ENCODE measurements at places on chromosomes 4 and X.
A peak's percentile ranks its signal among the peaks of the same experiment; 100 is the strongest.

DNA sequence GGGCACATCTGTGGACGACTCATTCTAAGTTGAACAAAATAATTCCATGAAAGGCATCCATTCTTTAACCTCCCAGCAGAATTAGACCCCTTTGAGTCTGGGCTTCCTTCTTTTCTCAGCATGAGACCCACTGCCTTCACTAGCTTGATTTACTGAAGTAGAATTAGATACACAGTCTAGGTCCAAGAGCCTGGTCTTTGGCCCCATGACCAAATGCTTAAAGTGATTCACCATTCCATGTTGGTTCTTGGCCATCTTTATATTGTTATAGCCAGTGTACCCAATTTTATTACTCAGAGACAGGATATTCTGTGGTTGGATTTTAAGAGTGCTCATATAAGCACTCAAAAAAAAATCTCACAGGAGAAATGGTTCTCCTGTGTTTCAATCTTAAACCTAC is 155.3 kb upstream of the GPC4 start:
- DNase-seq: no peak

GRCh38 chrX:44992775-44993174 is 119.8 kb downstream of the KDM6A start:
- DNase-seq: no peak

DNA sequence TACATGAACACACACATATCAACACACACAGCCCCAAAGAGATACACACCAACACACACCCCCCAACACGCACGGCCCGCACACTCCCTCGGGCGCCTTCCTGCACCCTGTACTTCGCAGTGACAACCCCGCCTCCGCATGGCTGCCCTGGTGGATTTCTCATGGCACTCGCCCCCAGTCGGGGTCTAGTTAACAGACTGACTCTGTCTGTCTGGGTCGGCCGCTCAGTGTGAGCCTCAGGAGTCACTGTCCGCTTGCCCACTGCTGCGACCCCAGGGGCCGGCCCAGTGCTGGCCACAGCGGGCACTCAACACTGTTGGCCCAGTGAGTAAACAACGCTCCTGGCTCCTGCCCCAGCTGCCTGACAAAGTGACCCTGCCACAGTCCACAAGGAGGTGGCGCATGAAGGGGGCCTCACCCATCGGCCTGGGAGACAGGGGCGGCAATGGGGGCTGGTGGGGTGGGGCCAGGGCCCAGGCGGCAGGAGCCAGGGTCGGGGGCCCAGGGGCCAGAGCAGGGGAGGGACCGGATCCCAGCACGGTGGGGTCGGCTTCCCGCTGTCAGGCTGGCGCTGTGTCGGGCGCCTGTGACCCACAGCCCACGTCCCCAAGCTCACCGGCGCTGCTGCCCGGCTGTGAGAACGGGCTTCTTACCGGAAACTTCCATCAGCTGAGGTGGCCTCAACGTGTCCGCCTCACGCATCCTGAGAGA is 40.2 kb upstream of the MAN2B2 start:
- DNase-seq: no peak

GRCh38 chr4:8010618-8011017 is 71.0 kb upstream of the AFAP1 start:
- no peak for DNase-seq

GRCh38 chr4:37765741-37766140 is 60.7 kb upstream of the PGM2 start:
- no peak for DNase-seq

DNA sequence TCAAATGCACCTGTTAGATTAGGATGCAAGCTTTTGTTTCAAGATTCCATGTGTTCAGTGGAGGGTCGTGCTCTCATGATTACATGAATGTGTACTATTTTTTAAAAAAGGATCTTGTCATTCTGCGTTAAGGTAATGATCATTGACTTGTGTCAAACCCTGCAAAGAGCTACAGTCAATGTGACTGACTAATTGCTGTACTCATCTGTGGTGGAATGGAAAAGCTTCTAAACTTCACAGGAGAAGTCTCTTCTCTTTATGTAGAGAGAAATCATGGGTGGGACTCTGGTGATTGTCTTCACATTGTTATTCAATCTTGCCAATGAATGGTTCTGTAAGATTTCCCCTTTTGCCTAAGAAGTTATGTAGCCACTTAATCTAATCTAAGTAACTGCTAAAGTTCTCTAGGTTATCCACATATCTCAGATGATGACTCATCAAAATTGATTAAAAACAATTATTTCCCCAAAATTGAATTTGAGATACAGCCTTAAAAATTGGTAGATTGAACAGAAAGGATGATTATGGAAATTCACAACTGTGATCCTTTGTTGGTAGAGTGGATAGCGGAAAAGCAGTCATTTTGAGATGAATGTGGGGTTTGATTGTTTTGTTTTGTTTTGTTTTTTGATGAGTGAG is 6.7 kb downstream of the MAGEE1 start:
- no peak for DNase-seq

DNA sequence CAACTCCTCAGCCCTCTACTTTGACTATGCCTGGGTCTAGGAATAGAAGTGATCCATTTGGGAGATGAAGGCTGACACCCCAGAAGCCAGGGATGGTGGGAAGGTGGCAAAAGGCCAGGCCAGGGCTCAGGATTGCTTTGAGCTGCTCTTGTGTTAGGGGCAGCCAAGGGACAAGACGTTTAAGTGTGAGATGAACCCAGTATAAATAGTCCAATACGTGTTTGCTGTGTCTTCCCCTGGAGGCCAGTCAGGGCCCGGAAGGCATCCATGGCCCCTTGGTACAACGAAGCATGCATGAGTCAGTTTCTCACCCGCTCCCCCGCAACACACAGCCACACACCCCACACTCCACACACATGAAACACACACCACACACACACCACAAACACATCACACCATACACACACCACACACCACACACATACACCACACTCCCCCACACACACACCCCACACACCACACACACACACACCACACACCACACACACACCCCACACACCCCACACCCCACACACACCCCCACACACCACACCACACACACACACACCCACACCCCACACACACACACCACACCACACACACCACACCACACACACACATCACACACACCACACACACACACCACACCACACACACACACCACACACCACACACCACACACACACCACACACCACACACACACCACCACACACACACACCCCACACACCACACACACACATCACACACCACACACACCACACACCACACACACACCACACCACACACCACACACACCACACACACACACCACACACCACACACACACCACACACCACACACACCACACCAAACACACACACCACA is 5.1 kb downstream of the STARD8 start:
- DNase-seq: no peak

DNA sequence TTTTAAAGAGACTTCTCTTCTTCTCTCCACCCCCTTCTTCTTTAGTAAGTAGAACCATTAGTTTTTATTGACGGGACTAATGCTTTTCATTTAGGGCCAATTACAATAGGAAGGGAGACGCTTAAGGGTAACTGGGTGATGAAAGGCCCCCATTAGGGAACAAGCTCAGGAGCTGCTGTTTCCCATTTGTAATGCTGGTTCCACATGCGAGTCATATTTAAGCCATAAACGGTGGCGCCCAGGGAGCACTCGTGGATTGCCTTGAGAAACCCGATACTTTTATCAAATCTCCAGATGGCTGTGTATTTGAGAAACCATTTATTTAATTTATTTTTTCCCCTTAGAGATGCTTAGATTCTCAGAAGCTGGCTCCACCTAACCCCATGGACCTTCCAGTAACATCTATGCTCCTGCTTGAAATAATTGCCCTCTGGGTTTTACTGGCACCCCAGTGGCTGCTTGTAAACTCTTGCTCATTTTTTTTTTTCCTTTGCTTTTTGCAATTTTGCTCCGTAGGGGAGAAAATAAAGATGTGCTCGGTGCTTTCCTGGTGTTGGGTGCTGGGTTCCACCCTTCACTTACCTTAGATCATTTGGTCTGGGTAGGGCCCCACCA is 124.2 kb upstream of the MSX1 start:
- no peak for DNase-seq

GRCh38 chr4:7967501-7968261 is 28.0 kb upstream of the AFAP1 start:
- peak; percentile 22 for DNase-seq

- DNase-seq: no peak
These were observed 339 bp downstream of the TBC1D9 start for GRCh38 chr4:140755774-140756318.

- DNase-seq: no peak
These were observed 3.3 kb downstream of the NKX6-1 start for GRCh38 chr4:84495794-84496261.

DNA sequence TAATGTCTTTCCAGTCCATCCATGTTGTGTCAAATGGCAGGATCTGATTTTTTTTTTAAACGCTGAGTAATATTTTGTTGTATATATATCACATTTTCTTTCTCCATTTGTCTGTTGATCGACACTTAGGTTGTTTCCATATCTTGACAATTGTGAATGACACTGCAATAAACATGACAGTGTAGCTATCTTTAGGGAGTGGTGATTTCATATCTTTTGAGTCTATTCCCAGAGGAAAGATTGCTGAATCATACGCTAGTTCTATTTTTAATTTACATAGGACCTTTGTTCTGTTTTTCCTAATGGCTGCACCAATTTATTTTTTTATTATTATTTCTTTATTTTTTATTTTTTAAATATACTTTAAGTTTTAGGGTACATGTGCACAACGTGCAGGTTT is 470.7 kb downstream of the CCSER1 start:
- no peak for DNase-seq

DNA sequence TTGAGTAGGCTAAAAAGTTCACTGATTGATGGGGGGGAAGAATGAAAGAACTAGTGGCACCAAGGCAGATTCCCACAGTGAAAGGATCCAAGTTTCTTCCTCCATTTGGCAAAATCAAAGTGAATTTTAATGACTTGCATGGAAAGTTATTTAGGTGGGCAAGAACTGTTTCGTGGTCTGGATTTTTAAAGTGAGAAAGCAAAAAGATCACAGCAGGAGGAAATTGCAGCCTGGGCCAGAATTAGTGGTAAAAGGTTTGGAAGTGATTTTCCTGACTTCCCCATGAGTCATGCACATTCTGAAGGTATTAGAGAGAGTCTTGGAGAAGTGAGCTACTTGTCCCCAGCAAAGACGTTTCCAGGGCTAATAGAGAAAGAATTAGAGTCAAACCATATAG is 207.8 kb downstream of the ANTXR2 start:
- no peak for DNase-seq

DNA sequence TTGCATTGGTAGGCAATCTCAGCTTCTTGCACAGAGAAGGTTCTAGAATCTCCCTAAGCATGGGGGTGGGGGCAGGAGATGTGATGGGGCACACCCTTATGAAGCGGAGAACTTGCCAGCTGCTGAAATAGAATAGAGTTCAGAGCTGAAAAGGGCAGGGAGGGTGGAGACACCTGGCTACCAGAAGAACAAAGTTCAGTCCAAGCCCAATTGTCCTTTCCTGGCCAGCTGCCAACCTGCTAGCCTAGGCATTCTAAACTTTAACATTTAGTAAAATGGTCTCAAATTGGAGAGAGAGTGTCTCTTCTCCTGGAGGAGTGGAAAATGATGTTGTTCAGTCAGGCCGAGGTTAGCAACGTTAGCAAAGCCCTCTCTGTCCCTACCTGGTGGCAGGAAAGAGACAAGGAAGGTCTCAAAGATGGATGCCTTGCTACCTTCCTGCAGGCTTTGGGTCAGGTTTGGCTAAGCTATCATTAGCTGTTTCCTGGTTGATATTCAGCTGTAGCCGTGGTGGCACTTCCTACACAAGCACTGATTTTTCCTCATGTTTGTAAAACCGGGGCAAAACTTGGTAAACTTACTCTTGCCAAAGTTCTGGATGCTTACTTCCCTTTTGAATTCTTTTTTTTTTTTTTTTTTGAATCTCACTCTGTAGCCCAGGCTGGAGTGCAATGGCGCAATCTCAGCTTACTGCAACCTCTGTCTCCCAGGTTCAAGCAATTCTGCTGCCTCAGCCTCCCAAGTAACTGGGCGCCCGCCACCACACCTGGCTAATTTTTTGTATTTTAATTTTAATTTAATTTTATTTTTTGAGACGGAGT is 34.7 kb upstream of the NYX start:
- DNase-seq: no peak

GRCh38 chrX:16304751-16305150 is 137.5 kb downstream of the MAGEB17 start:
- DNase-seq: no peak

- no peak for DNase-seq
These were observed 37.9 kb upstream of the ARSJ start for GRCh38 chr4:114017120-114017917.

GRCh38 chr4:147944249-147944648 is 212.4 kb downstream of the ARHGAP10 start:
- DNase-seq: no peak

GRCh38 chrX:16002185-16002584 is 121.2 kb upstream of the GRPR start:
- no peak for DNase-seq

GRCh38 chr4:132593717-132594400 is 555.2 kb upstream of the PCDH10 start:
- DNase-seq: no peak

DNA sequence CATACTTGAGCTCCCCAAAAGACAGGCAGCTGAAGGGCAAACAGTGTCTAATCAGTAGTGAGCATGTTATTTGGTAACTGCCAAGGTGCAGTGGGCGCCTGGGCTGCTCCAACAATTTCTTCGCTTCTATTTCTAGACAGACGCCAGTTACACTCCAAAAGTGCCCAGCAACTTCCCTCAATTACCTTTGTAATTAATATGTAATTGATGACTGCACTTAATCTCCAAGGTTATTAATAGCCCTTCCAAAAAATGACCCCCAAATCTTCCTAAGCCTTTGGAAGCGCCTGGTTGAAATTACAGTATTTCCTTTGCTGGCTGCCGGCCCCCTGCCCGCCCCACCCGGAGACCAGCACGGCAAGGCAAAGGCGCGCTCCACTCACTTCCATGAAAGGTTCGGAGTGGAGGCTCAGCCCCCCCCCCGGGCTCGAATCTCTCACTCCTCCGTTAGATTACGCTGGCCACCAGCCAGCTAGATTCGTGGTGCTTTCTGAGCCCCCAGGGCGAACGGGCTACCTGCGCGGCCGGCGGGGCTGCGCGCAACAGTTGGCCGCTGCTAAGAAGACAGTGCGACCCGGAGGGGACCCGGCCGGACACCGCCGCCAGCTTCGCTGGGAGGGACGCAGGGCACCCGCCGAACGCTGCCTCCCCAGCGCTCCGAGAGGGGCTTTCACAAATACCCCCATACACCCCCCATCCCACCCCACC is 1.9 kb downstream of the GPC4 start:
- no peak for DNase-seq

GRCh38 chrX:23332101-23332887 is 2.4 kb upstream of the PTCHD1 start:
- no peak for DNase-seq

DNA sequence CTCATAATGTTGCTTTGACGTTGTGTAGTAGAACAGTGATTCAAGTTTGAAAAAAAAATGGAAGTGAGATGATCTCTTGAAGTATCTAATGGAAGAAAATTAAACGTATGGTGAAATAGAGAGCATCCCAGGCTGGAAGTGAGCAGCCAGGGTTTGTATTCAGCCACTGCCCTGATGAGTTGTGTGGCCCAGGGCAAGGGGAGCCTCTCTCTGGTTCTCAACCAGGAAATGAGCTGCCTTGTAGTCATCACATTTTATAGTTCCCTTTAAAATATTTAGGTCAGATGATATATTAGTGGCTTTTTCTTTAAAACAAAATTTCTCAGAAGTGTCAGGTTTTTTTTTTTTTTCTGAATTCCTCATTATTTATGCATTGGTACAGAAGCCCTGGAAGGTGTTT is 150.3 kb downstream of the GPAT3 start:
- no peak for DNase-seq
